Activated CD4-positive, alpha-beta T cell treated with anti-CD3 and anti-CD28 coated beads for 48 hours (primary cell): ENCODE measurements at places on chromosomes 11 and 22.

DNA sequence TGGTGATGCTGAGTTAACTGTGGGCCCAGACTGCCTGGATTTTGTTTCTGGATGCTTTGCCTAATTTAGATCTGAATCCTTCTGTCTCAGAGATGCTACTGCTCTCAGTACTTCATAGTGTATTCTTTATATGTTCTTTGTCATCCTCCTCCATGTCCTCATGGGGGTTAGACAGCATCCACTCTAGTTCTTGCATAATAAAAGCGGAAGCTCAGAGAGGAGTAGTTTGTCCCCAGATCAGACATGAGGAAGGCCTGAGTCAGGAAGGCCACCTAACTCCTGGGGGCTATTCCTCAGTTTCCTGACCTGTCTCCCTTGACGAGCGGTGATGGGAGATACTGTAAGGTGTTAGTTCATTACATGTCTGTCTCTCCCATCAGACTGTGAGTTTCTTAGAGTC is 90.2 kb downstream of the SCN3B start:
- no peak for DNase-seq

GRCh38 chr22:30824711-30825110 is 130.0 kb downstream of the OSBP2 start:
- DNase-seq, result no peak

GRCh38 chr11:1390569-1391164 is 933 bp downstream of the BRSK2 start:
- no peak for DNase-seq

GRCh38 chr11:72764503-72764902 is 12.3 kb upstream of the ARAP1 start:
- no peak for DNase-seq

DNA sequence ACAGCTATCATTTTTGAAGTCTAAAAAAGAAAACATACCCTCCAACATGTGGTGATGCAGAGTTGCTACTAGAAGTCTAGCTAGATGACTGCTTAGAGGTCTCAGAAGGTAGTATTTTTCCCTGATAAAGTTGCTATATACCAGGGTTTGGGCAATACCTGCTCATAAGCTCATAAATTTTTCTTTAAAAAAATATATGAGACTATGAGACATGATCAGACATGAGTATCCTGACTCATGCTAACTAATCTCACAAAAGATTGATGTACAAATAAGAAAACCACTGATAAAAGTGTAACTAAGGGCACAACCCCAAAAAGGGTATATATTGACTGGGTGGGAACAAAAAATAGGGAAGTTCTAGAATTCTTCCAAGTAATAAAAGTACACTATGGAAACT is 740.9 kb downstream of the METTL15 start:
- DNase-seq, result no peak

DNA sequence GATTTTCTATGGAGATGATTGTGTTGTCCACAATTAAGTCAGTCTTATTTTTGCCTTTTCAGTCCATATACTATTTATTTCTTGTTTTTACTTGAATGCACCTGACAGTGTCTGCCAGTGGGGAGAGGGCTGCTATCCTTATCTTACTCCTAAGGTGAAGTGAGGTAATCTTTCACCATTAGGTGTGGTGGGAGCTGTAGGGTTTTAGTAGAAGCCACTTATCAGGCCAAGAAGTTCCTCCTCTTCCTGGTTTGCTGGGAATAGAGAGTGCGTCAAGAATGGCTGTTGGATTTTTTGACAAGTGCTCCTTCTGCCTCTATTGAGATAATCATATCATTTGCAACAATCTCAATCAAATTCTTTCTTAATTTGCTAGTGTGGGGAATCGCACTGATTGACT is 108.4 kb downstream of the KCNQ1 start:
- DNase-seq, result no peak

DNA sequence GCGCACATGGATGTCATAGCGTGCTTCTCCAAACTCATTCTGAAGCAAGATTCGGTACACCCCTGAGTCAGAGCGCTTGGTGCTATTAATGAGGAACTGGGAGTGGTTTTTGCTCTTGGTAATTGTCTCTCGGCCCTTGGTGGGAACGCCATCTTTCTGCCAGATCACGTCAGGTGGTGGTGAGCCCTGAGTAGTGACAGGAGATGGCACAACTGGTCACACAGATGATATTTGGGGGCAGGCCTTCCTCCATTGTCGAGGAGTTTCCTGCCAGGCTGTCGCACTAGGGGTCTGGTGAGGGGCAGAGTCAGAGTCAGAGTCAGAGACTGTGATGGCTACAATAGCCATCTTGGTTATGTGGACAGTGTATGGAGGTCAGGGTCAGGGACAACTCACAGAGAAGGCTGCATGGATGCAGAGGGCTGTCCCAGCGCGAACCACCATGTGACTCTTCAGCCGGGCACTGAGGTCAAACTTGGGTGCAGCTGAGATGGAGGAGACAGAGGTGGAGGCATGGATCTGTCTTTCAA is 9.3 kb downstream of the TMEM86A start:
- DNase-seq, result no peak

DNA sequence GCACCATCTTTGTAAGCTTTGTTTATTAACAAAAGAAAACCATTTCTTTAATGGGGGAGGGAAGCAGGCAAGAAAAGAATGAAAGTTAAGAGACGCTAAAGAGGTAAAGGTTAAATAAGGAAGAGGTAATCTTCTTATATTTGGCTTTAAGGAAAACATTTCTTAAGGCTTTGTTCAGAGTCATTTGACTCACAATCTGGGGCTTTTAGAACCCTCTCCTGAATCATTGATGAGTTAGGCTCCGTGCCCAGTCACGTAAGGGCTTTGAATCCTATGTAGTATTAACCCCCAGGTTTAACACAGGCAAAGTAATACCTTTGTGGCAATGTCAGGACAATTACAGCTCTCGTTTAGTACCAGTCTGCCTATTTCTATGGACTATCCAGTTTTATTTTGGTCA is 26.1 kb downstream of the MADD start:
- no peak for DNase-seq

- DNase-seq, result no peak
These were observed 73.1 kb downstream of the TMPRSS5 start for GRCh38 chr11:113632981-113633380.

- DNase-seq, result peak; percentile 14
These were observed 39.7 kb downstream of the ADAMTS8 start for GRCh38 chr11:130388607-130389205.

DNA sequence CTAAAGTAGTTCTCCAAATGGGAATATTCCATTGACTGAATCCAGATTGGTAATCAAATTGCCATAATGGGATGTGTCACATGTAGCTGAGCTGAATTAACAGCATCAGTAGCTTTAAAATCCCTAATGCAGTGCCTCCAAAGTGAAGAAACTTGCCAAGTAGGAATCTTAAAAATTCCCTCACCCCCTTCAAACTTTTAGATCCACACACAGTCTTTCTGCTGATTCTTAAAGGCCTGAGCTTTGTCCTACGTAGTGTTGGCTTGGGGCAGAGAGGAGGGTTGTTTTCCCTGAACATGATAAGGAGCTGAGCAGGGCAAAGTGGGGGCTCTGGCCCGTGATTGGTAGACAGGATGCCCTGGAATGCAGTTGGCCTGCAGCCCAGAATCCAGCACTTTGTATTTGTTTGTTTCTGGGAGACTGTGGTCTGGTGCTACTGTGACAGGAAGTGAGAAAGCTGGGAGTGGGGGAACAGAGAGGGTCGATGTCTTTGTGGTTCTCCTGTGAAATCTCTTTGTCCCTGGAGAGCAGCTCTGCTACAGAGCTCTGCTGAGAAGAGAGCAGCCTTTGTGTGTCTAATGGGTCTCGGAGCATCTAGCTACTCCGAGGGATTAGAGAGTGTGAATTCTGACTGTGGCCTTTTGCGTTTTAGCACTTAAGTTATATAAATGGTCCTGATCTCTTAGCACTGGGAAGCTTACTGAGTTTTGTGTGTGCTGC is 16.9 kb downstream of the CTNND1 start:
- no peak for DNase-seq

DNA sequence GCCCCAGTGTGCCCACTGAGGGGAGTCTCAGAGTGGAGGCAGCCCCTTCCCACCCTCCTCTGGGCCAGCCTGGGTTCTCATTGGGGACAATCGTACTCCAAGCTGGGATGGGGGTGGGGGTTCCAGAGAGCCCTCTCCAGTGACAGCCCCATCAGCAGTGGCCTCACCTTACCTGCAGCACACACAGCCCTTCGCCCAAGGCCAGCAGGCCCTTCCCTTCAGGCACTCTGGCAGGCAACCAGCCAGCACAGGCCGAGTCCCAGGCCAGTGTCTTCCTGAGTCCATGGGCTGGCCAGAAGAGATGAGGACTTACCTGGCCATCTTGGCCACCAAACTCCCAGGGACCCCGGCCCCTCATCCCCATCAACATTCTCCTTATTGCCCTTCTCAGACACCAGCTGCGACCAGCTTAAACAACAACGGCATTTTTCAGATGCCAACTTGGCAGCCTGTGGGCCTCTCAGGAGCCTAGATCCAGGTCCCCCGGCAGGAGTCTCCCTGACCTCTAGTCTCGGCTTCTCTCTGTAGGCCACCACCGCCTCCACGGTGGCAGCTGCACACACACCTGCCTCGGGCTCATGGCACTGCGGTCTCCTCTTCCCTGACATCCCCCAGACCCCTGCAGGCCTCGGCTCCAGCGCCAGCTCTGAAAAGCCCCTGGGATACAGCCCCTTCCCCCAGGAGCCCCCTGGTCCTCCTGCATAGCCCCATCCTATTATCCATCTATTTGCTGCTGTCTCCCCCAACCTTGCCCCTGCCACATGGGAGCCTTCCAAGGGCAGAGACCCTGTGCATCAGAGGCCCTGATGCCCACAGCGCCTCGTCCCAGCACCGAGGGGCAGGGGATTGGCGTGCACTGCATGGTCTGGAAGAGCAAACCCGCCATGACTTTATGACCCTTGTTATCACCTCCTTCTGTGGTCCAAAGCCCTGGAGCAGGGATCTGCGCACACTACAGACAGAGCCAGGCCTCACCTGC is 111.2 kb upstream of the FGF3 start:
- no peak for DNase-seq

DNA sequence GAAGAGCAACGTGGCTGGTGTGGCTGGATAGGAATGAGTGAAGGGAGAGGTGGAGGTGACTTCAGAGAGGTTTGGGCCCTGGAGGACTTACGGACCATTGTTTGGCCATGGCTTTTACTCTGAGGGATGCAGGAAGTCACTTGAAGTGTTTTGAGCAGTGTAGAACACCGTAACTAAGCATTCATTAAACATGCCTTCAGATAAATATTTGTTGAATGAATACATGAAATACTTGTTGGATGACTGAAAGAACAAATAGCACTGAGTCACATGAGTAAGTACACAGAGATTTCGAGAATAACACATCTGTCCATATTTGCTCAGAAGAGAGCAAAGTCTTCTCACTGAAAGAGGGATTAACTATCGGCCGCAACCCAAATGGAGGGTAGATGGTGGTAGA is 182.7 kb upstream of the SNX19 start:
- DNase-seq, result no peak

DNA sequence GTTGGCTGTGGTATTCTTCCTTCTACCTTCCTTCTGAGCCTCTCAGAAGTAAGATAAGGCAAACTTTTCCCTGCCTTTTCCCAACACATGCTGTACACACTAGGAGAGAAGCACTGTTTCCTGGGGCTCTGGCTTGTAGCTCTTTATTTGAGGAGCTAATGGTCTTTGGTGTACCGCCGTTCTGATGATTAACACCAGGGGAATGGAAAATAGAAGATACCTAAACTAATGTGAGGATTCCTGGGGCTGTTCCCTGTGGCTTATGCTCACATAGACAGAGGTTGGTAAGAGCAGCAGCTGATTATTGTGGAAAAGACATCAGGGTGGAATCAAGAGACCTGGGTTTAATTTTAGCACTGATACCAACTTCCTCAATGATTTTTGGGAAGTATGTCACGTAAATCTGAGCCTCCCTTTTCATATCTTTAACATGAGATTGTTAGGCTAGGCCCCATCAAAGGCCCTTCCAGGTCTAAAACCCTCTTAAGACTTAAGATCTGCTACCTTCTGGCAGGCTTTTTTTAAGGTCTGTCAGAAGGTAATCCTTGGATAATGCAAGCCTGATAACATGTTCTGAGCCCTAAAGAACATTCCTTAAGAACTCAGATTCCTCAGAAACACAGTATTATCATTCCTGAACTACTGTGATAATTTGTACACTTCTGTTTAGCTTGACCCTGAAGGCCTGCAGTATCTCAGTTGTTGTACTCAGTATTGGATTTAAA is 24.8 kb upstream of the RCE1 start:
- no peak for DNase-seq

DNA sequence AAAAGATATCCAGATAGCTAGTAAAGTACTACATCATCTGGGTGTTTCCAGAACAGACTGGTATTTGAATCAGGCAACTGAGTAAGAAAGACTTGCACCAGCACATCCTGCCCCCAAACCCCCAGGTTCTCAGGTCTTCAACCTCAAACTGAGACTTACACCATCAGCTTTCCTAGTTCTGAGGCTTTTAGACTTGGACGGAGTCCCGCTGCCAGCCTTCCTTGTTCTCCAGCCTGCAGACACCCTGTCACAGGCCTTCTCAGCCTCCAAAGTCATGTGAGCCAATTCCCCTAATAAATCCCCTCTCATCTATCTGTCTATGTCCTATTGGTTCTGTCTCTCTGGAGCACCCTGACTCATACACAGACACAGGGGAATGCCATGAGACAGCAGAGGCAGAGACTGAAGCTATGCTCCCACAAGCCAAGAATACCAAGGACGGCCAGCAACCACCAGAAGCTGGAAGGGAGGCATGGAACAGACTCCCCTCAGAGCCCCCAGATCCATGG is 10.9 kb downstream of the SMCO4 start:
- peak; percentile 27 for DNase-seq

DNA sequence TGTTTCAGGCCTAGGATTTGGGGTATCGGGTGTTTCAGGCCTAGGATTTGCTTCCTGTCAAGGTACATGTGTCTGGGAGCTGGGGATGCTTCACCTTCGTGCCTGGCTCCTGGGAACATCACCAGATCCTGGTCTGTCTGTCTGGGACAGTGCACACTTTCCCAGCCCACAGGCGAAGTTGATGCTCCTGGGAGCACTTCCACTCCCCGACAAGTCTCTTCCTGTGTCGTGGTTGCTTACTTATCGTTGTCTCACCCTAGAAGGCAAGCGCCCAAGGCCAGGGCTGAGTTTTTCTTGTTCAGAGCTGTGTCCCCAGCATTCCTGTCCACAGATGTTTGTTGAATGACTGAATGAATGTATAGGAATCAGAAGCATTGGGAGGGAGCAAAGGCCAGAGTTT is 71.5 kb downstream of the LINC01488 start:
- DNase-seq, result no peak

DNA sequence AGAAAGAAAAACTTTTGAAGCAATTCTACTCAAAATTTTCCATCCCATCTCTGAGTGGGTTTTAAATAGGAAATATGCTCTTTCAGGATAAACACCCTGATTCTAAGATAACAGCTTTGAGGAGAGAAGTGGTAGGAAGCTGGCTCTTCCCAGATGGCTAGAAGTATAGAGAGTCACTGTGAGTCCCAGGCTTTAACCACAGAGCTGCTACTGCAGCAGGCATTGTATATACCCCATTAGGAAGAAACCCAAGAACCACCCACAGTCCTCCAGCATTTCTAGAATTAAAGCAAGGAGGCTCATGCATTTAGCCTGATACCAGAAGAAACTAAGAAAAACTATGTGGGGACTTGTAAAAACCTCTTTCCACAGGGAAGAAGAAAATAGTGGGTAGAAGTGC is 1405.6 kb upstream of the TENM4 start:
- no peak for DNase-seq
